Ovary (tissue), 10 donors: ENCODE measurements at places on chromosomes 7 and 10. TPM values are rescaled to one million over a fixed set of nuclear protein-coding genes. Genes with fewer than 3 reads are reported as not detected.

- no peak for DNase-seq
Observed at GRCh38 chr7:92624298-92624996, 34.3 kb upstream of the FAM133B start.

DNA sequence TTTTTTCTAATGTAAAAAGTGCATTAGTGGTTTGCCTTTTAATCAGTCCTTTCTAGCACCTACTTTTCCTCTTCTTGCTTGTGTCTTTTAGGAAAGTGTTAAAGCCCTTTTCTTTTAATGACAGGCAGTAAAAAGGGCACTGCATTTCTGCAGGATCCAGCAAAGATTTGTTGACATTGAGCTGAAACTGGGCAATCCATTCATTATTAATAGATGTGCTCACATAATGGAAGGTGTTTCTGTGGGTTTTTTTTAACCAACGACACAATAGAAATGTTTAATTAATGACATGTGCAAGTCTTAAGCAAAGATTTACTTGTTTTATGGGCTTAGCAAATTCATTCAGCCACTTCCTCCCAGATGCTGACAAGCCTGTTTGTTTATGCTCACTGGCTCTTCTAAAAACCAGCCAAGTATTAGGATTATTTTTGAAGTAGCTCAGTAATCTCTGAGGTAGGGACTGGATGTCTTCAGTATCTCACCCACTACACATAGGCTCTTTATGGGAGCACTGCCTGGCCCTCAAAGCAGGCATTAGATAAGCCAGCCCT lies 1201.1 kb downstream of the SORCS1 start:
- no peak for DNase-seq

- no peak for DNase-seq
Observed at GRCh38 chr10:128180843-128181242, 54.6 kb upstream of the MKI67 start.

Gene MBL2
- not detected for total RNA-seq

Gene POLR2J2
- total RNA-seq, result 1.5 TPM

Gene FAM25G
- total RNA-seq, result not detected

Gene LZTS2
- 72.2 TPM for total RNA-seq
